Stimulated activated CD8-positive, alpha-beta memory T cell treated with anti-CD3 and anti-CD28 coated beads, Interleukin-7, amount 100 ng/mL, for 4 hours (primary cell): ENCODE measurements at places on chromosomes 4 and X.

GRCh38 chrX:13464599-13465275 lies 104.7 kb upstream of the EGFL6 start:
- DNase-seq = no peak

DNA sequence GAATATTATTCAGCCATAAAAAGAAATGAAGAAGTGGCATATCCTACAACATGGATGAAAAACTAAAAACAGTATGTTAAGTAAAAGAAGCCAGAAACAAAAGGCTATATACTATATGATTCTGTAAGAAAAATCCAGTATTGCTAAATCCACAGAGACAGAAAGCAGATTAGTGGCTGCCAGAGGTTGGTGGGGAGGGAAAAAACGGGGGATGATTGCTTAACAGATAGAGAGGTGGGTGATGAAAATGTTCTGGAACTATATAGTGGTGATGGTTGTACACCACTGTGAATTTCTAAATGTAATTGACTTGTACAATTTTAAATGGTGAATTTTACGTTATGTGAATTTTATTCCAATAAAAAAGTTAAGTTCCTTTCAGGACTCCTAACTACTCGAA lies 157.6 kb upstream of the SH3RF1 start:
- no peak for DNase-seq

GRCh38 chr4:82784681-82785610 lies 13.7 kb downstream of the SCD5 start:
- no peak for DNase-seq

DNA sequence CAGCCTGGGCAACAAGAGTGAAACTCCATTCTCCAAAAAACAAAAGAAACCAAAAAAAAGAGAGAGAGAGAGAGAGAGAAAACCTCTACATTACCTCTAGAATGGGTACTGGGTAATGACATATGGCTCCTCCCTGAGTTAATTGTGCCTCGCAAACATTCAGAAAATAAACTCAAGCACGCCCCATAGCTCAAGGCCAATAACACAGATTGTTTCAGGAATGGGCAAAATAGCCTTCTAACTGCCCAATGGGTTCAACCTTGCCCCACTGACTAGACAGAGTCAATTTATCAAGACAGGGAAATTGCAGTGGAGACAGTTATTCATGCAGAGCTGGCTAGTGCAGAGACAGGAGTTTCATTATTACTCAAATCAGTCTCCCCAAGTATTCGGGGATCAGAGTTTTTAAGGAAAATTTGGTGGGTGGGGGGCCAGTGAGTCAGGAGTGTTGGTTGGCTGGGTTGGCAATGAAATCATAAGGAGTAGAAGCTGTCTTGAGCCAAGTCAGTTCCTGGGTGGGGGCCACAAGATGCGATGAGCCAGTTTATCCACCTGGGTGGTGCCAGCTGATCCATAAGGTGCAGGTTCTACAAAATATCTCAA lies 25.1 kb downstream of the NIPAL1 start:
- no peak for DNase-seq

- no peak for DNase-seq
Observed at GRCh38 chr4:122003335-122003734, 51.5 kb upstream of the TRPC3 start.

GRCh38 chr4:144338148-144338547 lies 197.6 kb upstream of the GYPA start:
- no peak for DNase-seq
